ENCODE measurements at places on chromosomes 11 and 22.

GRCh38 chr11:21369947-21370346 lies 700.6 kb downstream of the NELL1 start:
- no peak for DNase-seq

GRCh38 chr11:104526006-104526405 lies 362.1 kb upstream of the PDGFD start:
- no peak for DNase-seq

- DNase-seq: no peak
Observed at GRCh38 chr11:55501014-55501413, 53.3 kb upstream of the OR4C15 start.

DNA sequence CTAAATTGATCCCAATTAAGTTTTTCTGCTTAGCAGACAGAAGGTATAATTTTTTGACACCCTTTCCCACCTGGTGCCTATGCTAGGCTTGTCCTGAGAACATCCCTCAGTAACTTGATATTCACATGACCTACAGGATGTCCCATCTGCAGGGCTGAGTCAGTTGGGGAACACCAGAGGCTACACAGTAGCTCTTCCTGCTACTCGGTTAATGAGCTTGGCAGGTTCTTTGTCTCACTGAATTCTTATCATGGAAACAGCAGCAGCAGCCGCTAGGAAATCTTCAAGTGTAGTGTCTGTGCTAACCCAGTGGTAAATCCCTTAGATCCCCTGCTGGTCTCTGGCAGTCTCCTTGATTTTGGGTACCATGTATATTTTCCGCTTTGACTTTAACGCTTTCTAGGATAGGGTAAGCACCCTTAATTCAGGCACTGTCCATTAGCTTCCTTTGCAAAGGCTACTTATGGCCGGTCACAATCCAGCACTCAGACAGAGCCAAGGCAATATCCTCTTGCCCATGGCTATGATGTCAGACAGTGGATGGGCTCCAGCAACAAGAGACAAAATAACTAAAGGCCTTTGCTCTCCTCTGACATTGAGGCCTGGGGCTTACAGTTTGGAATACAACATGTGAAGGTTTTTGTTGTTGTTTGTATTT lies 8.5 kb downstream of the MRPL16 start:
- DNase-seq: peak; percentile 46

DNA sequence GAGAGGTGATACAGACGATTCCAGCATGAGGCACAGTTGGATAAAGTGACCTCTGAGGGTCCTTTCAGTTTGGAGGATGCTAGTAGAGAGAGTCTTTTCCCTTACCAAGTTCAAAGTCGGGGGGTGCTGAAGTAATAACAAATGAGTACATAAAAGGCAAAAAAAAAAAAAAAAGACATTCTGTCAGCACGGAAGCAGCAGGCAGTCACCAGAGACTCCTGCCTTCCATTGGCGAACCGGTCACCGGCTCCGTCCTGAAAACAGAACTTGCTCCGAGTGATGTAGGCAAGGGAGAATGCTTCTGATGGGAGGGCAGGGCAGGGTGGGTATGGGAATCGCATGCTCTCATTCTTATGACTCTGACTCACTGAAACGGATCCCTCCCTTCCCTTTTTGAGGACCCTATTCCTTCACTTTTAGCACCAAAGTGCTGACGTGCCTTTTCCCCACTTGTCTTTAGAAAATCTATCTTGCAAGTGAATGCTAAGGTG lies 65.9 kb downstream of the PRR5L start:
- peak; percentile 94 for DNase-seq

DNA sequence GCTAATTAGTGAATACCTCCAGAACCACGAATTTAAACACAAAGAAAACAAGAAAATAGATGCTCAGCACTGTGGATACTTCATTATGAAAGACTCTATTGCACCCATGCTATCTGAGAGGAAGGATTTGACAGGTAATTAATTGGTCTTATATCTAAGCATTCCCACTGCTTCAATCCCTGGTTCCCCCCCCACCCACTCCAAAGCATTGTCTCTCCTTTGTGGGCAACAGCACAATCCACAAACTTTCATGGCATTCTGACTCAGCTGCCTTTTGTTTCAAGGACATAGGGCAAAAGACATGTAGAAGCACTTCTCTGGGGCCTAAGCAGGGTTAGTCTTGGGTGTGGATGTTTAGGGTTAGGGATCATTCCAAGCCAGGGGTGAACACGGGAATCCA lies 551.4 kb downstream of the BUD13 start:
- DNase-seq: no peak

DNA sequence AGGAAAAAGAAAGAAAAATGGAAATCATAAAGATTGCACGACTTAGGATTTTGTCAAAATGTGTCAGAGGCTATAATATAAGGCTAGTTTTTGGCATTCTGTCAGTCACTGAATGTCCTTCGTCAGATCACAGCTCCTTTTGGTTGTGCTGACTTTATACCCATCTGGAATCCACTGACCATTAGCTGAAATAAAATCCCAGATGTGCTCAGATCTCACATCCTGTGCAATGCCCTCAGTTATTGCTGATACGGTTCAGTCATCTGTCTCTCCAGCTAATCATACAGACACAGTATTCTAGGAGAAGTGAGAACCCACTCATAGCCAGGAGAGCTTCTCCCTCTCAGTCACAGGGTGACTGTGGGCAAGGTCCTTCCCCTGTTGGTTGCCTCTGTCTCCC lies 11.5 kb downstream of the CD44 start:
- DNase-seq: no peak

GRCh38 chr11:103936059-103936458 lies 100.4 kb upstream of the DDI1 start:
- DNase-seq: peak; percentile 17

GRCh38 chr11:123569393-123569792 lies 85.0 kb downstream of the SCN3B start:
- DNase-seq: no peak

GRCh38 chr11:47979378-47980087 lies 826 bp upstream of the PTPRJ start:
- DNase-seq: no peak

- DNase-seq: no peak
Observed at GRCh38 chr22:45893516-45893915, 83.4 kb downstream of the WNT7B start.

GRCh38 chr11:32071811-32072210 lies 19.1 kb upstream of the RCN1 start:
- peak; percentile 78 for DNase-seq

DNA sequence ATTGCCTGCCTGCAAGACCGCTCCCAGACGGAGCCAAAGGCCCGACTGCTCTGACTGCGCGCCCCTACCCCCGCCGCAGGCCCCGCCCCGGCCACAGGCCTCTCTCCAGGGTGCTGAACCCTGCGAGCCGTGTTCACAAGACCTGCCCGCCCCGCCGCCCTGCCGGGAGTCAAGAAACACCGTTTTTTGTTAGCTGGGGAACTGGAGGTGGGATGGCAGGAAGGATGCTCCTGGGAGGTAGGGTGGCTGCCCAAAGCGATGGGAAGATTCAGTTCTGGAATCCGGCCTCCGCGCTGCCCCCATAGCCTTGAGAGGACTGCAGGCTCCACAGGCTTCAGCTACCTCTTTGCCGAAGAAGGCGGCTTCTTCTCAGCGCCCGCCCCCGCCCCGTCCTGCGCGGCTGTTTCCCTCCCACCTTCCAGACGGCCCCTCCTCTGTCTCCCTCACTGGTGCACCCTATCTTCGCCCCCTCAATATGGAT lies 2.7 kb upstream of the PDE2A start:
- peak; percentile 39 for DNase-seq

DNA sequence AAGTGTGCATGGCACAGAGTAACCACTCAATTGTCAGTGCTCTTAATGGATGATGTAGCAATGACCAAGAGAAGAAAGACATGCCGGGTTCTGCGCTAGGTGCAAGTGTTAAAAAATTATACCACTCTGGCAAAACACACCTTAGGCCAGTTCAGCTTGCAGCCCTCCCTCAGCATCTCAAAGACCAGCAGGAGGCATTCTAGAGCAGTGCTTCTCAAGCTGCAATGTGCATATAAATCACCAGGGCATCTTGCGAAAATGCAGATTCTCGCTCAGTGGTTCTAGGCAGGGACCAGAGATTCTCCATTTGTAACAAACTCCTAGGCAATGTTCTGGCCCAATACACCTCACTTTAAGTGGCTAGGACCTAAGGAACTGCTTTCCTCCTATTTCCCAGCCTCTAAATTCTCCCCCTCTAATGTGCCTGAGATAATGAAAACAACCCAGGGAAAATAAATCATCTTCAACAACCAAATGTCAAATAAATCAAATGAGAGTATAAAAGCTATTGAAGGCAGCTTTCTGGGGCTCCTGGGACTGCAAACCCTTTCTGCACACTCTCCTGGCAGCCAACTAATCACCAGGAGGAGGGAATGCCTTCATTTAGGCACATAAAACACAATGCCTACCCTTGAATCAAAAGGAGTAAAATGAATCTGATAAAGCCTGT lies 337.2 kb upstream of the API5 start:
- DNase-seq: no peak

GRCh38 chr11:101949680-101950220 lies 33.4 kb upstream of the ANGPTL5 start:
- no peak for DNase-seq

DNA sequence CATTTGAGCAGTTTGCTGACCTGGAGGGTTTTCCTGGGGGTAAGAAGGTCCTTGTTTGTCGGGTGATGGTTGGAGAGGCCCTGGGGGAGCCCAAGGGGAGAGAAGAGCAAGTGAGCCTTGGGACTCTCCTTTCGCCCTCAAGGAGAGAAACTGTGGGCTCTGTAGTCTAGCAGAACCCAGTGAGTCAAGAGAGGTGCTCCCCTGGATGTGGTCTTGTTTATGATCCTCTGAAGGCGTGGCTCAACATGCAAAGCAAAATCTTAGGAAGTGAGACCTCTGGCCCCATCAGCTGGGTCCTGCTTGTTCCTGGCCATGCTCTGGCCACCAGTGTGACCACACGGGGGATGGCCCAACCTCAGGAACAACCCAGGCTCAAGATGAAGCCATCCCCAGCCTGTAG lies 66.5 kb upstream of the ALX4 start:
- no peak for DNase-seq

DNA sequence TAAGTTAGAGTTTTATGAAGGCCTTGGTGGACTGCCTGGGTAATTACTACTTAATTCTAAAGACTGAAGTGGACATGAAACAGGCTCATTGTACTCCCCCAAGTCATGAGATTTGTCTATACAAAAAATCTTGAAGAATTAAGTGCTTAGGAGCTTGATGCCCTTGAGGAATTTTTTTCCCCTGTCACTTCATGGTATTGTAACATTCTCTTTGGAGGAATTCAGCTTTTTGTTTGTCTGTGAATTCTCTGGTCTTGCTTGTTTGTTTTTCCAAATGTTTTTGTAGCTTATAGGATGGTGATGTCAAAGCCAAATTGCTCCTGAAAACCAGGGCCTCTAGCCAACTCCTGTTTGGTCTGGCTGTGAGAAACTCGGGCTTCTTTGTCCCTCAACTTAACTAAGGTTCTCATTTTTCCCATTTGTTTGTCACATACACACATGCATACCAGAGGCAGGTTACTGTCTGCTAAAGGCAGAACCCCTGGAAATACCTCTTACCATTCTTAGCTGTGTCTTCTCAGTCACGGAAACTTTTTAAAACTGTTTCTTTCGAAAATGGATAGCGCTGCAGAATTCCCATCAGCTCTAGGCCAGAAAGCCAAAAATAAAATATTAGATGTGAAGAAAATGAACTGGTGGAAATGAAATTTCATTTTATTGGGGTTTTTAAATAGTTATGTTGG lies 66.9 kb downstream of the AMOTL1 start:
- no peak for DNase-seq

DNA sequence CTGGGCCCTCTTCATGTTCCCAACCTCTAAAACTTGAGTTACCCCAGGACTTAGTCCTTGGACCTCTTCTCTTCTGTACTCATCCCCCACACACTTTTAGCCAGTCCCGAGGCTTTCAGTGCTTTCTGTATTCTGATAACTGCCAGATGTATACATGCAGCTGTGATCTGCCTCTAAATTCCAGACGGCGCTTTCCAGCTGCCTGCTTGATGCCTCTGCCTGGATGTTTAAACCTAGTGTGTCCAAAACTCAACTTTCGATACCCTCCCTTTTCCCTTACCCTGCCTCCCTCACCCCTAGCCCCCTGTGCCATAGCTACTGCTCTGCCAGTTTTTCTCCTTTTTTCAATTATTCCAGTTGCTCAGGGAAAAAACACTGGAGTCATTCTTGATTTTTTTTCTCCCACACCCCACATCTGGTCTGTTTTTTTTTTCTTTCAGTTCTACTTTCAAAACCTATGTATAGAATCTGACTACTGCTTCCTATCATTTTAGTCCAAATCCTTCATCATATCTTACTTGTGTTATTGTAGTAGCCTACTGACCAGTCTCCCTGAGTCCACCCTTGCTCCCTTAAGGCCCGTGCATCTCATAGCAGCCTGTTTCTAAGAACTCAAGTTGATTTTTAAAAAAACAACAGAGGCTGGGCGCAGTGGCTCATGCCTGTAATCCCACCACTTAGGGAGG lies 32.9 kb upstream of the TECTA start:
- DNase-seq: no peak

- no peak for DNase-seq
Observed at GRCh38 chr11:44939673-44940395, 10.8 kb downstream of the TP53I11 start.

DNA sequence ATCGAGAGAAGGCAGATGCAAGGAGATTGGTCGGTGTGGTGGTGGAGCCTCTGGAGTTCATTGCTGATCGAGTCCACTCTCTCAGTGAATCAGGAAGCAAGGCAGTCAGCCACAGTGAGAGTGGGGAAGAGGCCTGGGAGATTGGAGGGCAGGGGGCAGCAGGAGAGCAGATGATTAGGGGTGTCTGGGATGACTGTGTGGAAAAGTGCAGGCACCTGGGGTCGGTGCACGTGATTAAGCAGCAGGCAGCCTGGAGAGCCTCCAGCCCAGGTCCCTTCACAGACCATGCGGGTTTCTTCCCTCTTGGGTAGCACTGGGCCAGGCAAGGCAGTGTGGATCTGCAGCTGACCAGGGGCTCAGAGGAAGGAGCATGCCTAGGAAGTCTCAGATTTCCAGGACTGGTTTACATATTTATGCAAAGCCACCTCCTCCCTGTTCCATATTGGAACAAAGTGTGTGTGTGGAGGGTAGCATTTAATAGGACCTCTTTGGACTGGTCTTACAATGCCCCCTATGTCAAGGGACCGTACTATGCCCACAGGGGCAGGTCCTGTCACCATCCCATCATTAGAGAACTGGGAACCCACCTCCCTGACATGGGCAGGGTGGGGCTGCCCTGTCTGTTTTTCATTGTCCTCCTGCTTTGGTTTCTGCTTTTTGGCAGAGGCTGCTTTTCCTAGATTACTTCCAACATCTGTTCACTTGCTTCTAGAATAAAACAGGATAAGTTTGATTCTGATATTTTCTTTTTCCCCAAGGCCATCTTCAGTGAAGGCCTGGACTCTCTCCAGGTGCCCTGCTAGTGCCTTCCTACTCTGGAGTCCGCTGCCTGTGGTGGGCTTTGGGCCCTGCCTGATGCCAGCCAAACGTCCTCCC lies 14.0 kb upstream of the GDPD5 start:
- no peak for DNase-seq

GRCh38 chr11:85164743-85165142 lies 462.4 kb downstream of the DLG2 start:
- no peak for DNase-seq

GRCh38 chr11:57279116-57279515 lies 42.1 kb upstream of the APLNR start:
- no peak for DNase-seq
